ENCODE measurements at places on chromosomes 7 and 10.

DNA sequence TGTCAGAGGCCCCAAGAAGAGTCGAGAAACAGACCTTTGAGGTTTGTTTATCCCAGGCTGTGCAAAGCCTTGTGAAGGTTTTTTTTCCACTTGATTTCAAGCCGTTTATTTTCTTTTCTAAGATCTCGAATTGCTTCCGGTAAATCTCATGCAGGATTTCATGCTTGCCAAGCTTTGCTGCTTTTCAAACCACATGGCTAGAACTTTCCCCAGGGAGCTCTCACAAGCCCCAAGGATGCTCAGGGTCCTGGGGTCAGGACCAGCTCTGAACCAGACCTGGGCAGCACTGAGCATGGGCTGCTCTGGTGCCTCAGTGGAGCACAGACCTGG, 48.0 kb upstream of the AQP1 start:
- DNase-seq: no peak

- DNase-seq: no peak
Measured at GRCh38 chr7:37557571-37558209, 109.0 kb upstream of the ELMO1 start.

- DNase-seq: no peak
Measured at GRCh38 chr10:123808906-123809305, 82.7 kb downstream of the CPXM2 start.

DNA sequence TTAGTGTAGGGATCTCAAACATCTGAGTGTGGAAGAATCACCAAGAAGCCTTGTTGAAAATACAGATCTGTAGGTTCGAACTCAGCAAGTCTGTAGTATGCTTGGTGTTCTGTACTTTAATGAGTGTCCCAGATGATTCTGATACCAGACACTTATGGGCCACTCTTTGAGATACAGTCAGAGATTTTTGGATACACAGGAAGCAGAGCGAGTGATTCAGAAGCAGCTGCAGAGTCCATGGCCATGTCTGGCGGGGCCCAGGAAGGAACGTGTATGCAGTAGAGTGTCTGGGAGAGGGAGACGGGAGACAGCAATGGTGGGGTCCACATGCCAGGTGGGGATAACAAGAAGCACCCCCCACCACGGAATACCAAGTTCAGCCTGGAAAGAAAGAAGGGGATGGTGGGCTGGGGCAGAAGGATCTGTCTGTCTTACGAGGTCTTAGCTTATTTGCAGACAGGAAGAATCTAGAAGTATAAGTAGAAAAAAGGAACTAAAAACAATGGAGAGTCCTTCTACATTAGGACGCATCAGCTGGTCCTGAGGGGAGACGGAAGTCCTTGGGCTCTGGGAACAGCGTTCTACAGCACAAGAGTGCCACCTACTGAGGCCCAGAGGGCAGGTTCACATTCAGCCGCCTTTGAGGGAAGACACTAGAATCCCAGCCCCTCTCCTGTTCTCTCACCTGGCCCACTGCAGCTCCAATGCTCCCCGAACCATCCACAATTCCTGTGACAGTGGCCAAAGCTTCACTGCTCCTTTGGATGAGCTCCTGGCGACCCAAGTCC, 55.4 kb downstream of the SLC37A3 start:
- DNase-seq: no peak

DNA sequence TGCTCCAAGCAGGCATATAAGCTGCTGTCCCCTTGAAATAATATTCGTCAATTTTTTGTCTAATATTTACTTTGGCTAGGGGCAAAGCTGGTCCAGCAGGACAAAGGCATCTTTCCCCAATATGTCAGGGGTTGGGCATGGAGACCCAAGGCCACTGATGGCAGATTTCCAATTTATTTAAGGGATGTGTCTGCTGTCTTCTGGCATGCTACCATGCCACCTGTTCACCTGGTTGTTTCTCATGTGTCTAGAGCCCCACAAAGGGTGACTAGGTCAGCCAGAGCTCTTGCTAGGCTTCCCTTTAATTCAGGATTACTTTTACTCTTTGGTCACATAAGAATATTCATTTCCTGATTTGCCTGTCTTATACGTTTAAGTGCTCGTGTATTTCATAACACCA, 22.1 kb upstream of the SYPL1 start:
- DNase-seq: no peak
